ENCODE measurements at places on chromosomes 6 and 20. TPM values are rescaled to one million over a fixed set of nuclear protein-coding genes. Genes with fewer than 3 reads are reported as not detected.

Gene DCDC2
- total RNA-seq: not detected

Gene SRMS
- not detected for total RNA-seq

Gene HRH3
- not detected for total RNA-seq

Gene ETV7
- total RNA-seq: 0.58 TPM

DNA sequence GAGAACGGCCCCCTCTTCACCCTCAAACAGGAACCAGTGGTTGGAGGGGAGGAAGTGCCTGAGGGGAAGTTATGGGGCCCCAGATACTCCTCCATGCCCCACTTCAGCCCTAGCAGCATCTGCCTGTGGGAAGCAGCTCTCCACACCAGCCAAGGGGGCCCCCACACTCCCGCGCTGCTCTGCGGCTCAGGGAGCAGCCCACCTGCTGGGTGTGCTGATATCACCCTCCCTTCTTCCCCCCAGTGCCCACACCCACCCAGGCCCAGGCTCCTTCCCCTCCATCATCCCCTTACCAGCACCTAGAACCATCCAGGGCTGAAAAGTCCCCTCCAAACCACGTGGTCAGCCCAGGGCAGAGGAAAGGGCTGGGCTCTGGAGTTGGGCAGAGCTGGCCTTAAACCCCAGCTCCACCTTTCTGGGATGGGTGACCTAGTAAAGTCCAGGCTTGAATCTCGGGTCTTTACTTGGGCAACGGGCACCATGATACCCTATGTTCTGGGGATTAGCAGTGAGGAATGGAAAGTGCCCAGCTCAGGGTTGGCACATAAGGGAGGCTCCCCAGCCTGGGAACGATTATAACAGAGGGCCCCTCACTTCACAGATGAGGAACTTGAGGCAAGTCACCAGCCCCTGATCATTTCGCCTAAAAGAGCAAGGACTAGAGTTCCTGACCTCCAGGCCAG lies 663 bp downstream of the LST1 start:
- no peak for DNase-seq

Data from endothelial cell of umbilical vein (primary cell).